Activated CD8-positive, alpha-beta memory T cell treated with anti-CD3 and anti-CD28 coated beads for 1 hour (primary cell): ENCODE measurements at places on chromosomes 11 and 22.

DNA sequence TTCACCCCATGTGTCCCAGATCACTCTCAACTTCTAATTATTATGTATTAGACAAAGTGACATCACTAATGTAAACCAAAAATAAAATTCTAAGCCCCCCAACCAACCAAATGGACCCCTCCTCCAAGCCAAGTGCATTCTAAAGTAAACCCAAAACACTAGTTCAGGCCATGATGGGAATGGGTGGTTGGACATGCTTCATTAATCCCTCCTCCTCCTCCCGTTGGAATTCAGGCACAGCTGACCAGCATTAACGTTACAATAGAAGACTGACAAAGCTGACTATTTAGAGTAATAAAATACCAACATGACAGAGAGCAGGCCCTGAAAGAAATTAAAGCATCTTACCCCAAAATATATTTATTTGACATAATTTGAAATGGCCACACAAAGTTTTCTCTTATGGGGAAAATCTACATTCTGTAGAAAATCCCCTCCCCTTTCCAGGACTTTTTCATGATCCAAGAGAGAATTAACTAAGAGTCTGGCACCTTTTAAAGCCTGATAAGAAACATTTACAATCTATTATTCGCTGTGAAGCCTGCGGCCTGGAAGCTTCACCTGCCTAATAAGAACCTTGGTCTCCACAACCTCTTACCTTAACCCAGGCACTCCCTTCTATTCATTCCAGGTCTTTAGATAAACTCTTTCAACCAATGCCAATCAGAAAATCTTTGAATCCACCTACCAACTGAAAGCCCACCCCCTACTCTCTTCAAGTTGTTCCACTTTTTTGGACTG lies 948.5 kb upstream of the CCDC90B start:
- no peak for DNase-seq

GRCh38 chr11:68214173-68215086 lies 1.3 kb upstream of the KMT5B start:
- DNase-seq: no peak

DNA sequence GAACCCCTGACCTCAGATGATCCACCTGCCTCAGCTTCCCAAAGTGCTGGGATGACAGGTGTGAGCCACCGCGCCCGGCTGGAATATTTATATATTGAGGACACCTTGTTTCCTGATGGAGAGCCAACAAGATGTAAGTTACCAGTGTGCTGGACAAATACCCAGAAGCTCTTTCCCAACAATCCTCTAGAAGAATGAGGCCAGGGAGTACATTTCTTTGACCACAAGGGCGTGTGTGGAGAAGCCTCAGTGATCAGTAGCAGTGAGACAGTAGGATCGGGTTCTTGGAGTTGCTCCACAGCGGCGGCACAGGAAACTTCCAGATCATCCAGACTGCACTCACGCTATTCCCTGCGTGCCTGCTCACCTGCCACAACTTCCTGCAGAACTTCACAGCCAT lies 10.3 kb upstream of the POLA2 start:
- no peak for DNase-seq

- no peak for DNase-seq
These were observed 24.5 kb downstream of the POU2AF1 start for GRCh38 chr11:111354601-111354891.

DNA sequence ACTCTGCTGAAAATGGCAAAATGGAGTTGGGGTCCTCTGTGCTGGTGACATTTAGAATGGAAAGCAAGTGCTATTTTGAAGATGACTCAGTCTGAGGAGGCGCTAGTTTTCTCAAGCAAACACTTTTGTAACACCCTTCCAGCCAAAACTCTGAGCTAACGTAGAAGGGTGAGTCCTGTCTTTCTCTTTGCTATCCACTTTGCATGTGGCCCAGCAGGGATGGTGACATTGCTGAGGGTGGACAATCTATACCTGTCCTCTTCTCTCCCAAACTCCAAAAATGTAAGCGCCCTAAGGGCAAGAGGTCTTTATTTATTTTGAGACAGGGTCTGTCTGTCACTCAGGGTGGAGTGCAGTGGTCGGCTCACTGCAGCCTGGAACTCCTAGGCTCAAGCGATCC lies 3.6 kb upstream of the KAT5 start:
- no peak for DNase-seq

DNA sequence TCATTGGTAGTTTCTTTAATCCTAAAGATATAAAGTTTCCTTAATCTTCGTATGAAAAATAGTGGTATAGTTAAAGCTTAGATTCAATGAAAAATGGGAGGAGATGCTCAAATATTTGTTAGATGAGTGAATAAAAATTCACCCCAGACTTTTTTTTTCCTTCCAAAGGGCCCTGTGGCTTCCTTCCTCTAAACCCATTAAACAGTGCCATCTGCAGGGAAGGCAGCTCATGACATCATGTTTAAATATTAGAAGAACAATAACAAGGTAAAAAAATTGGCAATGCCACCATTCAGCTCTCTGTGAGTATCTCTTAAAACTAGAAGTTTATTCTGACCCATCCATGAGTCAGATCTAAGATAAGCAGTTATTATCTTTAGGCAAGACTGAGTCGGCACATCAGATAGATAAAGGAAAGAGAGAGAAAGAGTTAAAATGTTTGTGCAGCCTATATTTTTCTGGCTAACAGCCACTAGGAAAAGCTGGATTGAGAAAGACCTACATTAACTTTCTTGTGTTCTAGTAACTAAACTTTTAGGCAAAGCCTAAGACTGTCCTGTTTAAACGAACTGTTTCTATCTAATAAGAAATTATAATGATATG lies 19.1 kb upstream of the OOSP1 start:
- DNase-seq: no peak

DNA sequence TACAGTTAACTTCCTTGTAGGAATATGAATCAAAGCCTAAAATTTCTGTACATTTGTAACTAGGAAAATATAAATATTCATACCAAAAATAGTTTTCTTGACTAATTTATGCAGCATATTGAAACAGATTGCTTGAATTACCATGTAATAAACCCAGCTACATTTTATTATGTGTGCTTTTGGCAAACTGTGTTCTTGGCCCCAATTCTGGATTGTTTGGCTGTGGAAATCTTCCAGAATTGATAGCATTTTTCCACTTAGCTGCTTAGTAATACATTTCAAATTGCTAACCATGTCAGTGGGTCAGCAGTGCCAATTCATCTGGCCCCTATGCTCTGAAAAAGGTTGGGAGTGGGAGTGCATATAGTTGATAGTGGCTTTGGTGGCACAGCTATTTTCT lies 32.3 kb downstream of the PDHX start:
- no peak for DNase-seq

DNA sequence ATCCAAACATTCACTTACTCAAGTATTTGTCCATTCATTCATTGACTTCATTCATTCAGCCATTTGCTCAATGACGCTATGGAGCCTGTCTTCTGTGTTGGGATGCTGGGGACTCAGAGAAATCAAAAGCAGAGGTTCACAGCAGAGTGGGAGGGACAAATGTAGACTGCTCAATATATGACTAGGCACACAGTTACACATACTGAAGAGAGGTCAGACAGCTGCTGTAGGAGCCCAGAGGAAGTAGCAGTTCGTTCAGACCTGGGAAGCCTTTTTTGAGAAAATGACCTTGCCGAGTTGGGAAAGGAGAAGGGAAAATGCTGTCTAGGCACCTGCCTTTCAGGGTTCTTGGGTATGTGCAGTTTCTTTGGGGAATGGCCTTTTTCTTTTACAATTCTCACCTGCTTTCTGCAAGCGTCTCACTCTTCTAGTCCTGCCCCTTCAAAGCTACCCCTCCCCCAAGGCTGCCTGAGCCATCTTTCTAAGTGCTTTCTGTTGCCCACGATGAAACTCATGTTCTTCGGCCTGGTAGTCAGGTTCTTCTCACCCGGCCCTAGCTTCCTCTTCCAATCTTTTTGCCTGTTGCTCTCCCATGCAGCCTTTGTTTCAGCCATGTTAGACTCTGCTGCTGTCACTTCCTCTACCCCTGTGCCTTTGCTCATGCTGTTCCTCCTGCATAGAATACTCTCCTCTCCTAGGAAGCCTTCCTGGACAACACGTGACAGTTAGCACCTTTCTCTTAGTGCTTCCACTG lies 4.2 kb upstream of the UVRAG start:
- DNase-seq: no peak

DNA sequence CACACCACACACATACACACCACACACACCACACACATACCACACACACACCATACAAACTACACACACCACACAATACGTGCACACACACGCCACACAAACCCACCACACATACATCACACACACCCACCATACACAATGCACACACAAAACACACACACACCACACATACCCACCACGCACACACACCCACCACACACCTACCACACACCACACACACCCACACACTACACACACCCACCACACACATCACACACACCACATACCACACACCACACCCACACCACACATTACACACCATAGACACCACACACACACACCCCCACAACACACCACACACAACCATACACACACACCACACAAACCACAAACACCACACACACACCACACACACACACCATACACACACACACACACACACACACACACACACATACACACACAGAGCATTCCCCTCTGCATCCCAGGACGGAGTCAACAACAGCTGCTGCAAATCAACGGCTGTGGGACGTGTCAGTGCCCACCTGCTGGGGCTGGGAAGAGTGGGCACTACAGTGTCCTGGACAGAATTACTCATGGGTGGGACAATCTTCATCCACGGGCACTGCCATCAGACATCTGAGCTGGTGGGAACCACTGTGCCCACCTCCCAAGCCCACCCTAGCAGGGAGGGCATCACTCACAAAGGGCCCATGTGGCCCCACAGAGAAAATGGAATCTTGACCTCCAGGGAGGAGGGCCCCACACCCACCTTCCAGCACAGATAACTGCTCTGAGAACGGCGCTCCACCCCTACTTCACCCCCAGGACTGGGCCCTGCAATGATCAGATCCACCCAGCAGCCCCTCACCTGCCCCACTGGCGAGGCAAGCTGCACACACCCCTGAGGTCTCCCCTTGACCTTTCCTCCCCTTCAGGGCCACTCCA lies 8.4 kb downstream of the TP53I11 start:
- DNase-seq: no peak

GRCh38 chr11:19974886-19975285 lies 185.4 kb downstream of the DBX1 start:
- no peak for DNase-seq

DNA sequence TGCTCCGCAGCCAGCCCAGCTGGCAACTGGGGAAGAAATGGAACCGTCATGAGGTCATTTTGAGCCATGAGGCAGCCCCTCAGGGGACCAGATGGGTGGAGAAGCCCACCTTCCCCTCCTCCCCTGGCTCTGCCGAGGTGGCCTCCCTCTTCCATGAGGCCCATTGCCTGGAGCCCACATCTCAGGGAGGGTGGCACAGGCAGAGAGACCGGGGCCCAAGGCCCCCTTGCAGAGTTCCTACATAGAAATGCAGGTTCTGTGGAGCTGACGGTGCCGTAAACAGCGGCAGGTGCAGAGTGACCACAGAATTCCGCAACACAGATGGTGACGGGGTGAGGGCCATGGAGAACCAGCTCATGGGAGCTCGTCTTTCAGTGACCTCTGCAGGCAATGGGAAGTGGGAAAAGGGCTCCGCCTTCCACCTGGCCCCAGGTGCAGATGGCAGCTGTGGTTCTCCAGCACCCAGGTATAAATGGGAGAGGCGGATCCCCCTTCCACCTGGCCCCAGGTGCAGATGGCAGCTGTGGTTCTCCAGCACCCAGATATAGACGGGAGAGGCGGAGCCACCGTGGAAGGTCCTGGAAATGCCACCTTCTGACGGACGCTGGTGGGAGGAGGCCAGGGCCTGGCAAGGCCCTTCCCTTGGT lies 765.4 kb downstream of the BRD1 start:
- no peak for DNase-seq

DNA sequence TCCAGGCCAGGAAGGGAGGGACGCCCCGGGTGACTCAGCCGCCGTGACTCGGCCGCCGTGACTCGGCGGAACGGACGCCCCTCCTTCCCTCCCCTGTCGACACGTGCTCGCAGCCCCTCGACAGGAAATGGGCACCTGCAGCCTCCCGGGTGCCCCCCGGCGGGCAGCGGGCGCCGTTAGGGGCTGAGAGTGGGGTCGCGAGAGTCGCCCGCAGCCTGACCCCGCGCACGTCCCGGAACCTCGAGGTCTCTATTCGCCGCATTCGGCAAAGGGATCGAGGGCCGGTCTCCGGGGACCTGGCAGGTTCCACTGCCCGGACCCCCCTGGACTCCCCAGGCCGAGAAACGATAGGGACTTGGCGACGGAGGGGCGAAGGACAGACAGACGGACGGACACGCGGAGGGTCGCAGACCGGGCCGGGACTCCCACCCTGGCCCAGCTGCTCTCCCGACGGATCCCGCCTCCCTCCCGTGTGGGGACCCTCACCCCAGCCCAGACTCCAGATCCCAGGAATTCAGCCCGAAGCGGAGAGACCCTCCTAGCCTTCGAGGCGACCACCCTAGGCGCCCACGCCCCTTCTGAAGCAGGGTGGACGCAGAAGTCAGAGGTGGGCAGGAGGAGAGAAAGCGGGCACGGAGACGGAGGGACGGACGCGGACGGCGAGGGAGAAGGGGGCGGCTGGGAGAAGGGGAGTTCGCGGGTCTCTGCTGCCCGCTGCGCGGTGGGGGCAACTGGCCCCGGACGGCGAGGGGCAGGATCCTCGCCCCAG lies 648 bp downstream of the FOSL1 start:
- no peak for DNase-seq

DNA sequence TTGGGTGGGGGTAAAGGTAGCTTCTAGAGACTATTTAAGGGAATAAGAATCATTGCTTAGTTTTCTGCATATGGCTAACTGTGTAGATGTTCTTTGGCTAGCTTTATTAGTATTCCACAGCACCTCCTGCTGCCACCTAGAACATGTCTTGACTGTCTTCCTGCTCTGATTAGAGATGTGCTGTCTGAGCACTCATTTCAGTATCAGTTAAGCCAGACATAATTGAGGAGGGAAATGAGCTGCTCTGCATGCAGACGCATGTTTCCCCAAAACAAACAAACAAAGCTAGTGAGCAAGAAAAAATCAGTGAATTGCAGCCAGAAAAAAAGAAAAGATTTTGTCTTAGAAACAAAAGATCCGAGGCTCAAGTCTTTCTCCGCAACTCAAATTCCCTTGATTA lies 402.2 kb downstream of the AASDHPPT start:
- DNase-seq: no peak

GRCh38 chr11:12813371-12814225 lies 139.4 kb downstream of the TEAD1 start:
- no peak for DNase-seq
